ENCODE measurements at places on chromosomes 4 and X.

DNA sequence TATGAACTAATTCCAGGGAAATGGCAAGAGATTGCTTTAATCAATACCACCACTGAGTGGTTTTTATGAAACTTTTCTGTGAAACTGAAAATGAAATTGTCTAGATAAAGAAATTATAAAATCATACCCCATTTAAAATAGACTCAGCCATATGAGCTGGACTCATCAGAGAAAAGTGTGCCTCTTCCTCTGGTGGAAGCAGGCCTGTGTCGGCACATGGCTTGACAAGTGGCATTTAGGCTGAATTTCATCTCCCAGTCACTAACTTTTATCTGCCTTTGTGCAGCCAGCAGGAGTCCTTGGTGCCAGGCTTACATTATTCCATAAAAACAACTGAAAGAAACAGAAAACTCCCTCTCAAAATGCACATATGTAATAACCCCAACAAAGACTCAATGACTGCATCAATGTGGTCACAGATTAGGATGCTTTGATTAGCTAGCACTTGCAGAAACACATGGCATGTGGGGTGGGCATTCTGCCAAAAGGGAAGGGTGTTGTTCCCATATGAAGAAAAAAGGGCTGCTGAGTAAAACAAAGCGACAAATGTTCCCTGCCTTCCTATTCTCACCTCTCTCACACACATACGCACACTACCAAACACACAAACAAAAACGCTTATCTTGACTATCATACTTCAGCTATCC is 232.3 kb downstream of the PABPC4L start:
- peak; percentile 13 for DNase-seq

GRCh38 chr4:2944091-2944482 is 19.1 kb downstream of the NOP14 start:
- DNase-seq, result no peak

- no peak for DNase-seq
These were observed 52.4 kb downstream of the DDX3X start for GRCh38 chrX:41386222-41386990.

DNA sequence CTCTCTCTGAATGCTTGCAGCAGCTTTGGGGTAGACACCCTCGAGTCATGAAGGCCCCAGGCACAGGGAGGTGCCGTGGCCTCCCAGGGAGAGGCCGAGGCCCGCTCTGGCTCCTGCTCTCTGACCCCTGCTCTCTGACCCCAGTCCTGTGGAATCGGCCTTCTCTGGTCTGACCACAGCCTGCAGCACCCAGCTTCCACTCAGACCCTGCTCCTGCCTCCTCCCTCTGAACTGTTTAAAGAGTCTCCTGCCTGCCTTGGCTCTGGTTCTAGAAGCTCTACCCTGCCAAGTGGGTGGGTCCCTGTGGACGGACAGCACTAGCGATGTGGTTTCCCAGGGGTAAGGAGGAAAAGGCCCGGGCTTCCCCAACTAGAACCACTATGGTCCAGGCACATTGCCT is 78.2 kb upstream of the TMEM150C start:
- DNase-seq, result no peak

GRCh38 chr4:92634882-92635281 is 331.1 kb downstream of the GRID2 start:
- DNase-seq, result no peak

GRCh38 chr4:47374477-47374876 is 89.0 kb downstream of the COMMD8 start:
- no peak for DNase-seq

GRCh38 chr4:10334506-10335028 is 122.7 kb downstream of the ZNF518B start:
- DNase-seq, result no peak

DNA sequence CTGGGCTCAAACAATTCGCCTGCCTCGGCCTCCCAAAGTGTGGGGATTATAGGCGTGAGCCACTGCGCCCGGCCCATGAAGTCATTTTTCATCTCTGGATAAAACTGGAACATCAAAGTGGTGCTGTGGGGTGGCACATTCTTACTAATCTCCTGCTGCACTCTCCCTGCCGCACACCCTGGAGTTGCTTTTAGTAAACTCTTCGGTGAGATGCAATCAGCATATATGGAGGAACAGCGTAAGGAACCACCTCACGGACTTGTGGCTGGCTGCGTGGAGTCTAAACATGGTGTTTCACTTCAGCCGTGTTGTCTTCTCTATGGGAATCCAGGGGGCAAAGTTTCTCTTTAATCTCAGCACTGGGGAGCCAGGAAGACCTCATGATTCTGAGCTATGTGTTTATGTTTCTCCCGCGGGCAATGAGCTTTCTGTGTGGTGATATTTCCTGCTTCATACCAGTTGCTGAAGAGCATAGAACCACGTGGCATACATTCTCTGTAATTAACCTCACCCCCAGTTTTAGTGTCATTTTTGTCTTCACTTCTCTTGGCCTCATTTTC is 2.1 kb upstream of the RHOH start:
- DNase-seq, result no peak

- no peak for DNase-seq
These were observed 848 bp downstream of the RAB9A start for GRCh38 chrX:13689741-13690211.

- DNase-seq, result no peak
These were observed 1.1 kb downstream of the TAFAZZIN start for GRCh38 chrX:154412468-154412867.

DNA sequence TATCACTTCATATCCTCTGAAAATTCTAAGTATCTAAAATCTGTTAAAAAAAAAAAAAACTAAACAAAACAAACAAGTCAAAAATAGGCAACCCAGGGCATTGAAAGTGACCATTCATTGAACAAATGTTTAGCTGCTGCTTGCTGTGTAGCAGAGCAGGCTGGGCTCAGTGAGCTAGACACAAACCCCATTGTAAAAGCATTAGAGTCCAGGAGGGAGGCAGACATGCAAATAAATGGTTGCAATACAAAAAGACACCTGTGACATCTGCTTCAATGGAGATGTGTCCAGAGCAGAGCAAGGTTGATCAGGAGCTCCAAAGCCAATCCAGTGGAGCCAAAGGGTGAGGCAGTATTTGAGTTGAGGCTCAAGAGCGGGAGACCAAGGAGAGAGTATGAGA is 267.3 kb upstream of the GATB start:
- no peak for DNase-seq

DNA sequence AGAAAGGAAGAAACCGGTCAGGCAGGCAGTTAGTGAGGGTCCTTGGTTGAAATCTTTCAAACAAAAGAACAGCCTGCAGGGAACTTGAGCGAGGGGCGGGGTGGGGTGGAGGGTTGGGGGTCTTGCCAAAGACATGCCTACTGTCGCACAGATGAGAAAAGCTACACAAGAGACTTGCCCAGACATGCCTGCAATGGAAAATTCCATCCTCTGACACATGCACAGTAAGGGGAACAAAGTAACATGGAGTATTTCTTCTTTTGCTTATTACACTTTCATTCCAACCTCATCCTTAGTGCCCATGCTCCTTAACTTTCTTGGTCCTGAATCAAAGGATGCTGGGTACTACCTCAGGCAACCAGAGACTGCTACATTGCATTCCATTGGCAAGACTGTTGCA is 1491.2 kb downstream of the STIM2 start:
- no peak for DNase-seq

DNA sequence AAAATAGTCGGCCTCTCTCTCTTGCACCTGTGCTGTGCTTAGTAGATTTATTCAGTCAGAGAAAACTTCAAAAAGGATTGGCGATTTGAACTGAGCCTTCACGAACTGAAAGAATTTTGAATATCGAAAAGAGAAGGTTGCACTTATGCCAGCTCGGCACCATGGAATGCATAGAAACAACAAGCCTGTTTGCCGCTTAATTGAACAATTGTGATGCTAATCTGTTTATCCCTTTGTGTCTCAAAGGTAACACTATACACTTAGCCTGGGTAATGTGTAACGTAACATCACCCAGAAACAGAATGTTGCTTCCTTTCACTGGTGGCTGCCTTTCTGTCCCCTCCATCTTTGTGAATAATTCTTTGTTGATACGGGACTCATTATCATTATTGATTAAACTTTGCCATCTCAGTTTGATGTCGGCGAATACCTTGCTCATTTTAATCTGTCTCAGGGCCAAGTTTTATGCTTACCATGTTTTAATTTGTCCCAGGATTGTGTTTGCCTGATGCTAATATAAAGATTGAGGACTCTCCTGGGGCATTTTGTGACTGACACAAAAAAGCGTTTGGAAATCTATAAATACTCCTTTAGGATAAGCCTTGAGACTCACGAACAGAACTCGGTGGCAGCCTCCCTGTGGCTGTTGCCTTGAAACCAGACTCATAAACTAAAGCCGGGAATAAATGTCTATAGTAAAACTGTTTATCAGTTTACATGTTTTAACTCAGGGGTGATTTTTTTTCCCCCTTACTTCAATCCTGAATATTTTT is 400.5 kb downstream of the RAPGEF2 start:
- DNase-seq, result no peak

DNA sequence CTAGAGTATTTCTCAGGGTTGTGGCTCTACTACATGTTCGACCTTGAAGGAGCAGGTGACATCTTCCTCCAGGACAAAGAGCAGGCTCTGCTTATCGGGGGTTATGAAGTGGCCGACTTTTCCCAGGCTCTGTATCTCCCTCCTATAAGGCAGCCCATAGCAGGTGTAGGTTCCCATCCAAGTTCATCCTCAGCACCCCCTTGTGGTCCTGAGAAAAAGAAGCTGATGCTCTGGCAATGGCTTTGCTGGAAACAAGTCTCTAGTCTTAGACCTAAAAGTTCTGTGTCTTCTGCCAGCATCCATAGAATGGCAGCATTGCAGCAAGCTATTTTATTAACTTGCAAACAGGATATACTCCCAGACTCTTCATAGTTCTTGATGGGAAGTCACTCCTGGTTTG is 836.6 kb upstream of the PRKX start:
- DNase-seq, result no peak

GRCh38 chr4:51858605-51859202 is 15.8 kb downstream of the DCUN1D4 start:
- DNase-seq, result no peak

GRCh38 chr4:124304941-124305340 is 407.6 kb downstream of the ANKRD50 start:
- no peak for DNase-seq

GRCh38 chr4:151703401-151703800 is 57.4 kb downstream of the GATB start:
- DNase-seq, result no peak

GRCh38 chr4:6221851-6222760 is 21.8 kb upstream of the JAKMIP1 start:
- no peak for DNase-seq

DNA sequence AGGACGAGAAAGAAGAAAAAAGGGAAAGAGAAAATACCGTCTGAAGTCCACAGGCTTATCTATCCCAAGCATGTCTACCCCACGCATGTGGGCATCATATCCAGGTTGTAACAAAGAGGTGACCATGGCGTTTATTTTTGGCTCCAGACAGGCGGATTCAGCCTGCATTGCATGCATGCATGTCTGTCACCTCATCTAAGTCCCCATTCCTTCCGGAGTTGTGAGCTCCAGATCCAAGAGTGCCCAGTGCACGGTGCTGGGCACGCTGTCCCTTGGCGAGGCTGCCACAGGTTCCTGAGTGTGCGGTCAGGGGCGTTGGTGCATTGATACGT is 905 bp upstream of the GALNTL6 start:
- DNase-seq, result no peak

GRCh38 chr4:184763150-184763780 is 29.4 kb upstream of the CENPU start:
- peak; percentile 87 for DNase-seq

GRCh38 chr4:82745173-82745842 is 53.3 kb downstream of the SCD5 start:
- DNase-seq, result no peak

- no peak for DNase-seq
These were observed 238.2 kb downstream of the C4orf33 start for GRCh38 chr4:129334136-129334535.

DNA sequence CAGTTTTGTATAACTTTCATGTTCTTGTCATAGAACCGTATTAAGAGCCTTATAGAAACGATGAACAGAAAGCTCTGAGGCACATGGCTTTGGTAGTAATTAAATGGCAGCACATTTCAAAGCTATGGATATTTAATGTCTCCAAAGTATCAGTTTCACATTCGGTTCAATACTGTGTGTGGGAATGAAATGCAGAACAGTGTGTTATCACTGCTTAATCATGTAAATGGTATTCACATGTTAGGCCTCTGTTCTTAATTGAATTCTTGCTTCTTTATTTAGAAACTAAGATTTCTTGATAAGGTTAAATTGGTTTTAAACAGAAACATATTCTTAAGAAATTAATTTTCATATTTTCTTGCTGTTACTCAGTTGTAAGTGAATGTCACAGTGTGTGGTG is 701.0 kb upstream of the PITX2 start:
- no peak for DNase-seq

GRCh38 chrX:154327038-154327820 is 31.6 kb downstream of the TKTL1 start:
- DNase-seq, result no peak

GRCh38 chr4:6470502-6471306 is 1.7 kb downstream of the PPP2R2C start:
- no peak for DNase-seq

- DNase-seq, result no peak
These were observed 196.0 kb downstream of the NWD2 start for GRCh38 chr4:37440501-37440900.
